ENCODE measurements at places on chromosomes 7 and 10.

DNA sequence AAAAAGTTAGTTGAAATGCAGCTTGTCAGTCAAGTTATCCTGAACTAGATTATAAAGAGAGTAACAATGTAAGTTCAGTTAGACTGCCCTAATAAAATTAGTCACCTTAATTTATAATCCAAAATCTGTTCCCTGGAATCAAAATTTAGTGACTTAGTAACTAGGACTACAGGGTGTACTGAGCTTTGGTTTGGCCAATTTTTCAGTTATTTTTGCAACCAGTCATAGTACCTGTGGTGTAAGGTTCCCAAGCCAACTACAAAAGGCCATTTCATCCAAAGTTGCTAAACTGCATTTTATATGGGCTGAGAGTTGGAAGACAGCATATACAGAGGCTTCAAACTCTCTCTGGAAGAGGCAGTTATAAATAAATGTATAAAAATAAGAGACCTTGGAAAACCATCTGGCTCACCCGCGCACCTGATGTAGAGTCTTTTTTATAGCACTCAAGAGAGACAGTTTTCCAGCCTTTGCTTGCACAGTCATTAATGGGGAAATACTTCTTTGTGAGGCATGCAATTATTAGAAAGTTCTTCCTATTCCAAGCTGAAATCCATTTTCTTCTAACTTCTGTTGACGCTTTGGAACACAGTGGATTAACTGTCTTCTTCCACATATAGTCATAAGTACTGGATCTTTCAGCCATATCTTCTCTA, 59.2 kb downstream of the PUS7 start:
- DNase-seq: no peak

- no peak for DNase-seq
These were observed 44.8 kb upstream of the FAM133B start for GRCh38 chr7:92634924-92635519.

DNA sequence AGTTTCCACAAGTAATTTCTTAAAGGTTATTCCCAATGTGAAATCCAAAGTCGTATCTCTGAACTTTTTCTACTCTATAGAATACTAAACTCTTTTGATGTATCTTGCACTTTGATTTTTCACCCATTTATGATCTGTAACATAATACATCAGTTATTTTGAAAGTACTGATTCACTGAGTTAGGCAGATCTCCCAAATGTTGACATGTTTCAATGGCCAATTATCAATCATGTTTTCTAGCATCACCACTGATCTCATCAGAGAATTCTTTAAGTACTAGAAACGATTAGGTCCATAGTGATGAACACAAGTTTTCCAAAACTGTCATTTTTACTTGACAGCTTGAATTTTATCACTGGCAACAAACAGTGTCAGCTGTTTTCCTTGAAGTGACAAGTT, 119.0 kb downstream of the ATE1 start:
- no peak for DNase-seq

- DNase-seq: no peak
These were observed 220.2 kb upstream of the STEAP1 start for GRCh38 chr7:89934101-89934500.

- no peak for DNase-seq
These were observed 108.4 kb upstream of the ZWINT start for GRCh38 chr10:56469482-56469881.

GRCh38 chr7:116232920-116233319, 22.6 kb downstream of the TES start:
- no peak for DNase-seq

DNA sequence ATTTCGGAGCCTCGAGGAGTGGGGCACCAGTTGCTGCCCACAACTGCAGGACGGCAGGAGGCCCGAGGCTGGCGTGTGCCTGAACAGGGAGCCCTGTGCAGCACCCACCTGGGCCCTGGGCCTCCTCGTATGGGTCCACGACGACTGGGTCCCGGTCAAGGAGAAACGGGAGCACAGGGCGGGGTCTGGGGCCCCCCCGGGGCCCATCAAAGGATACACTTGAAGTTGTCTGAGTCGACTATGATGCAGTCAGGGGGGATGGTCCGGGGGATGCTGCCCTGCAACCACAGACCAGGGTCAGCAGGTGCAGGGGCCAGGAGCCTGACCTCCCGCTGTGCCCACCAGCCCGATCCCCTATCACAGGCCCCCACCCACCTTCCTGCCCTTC, 28.5 kb upstream of the NKX6-2 start:
- no peak for DNase-seq

DNA sequence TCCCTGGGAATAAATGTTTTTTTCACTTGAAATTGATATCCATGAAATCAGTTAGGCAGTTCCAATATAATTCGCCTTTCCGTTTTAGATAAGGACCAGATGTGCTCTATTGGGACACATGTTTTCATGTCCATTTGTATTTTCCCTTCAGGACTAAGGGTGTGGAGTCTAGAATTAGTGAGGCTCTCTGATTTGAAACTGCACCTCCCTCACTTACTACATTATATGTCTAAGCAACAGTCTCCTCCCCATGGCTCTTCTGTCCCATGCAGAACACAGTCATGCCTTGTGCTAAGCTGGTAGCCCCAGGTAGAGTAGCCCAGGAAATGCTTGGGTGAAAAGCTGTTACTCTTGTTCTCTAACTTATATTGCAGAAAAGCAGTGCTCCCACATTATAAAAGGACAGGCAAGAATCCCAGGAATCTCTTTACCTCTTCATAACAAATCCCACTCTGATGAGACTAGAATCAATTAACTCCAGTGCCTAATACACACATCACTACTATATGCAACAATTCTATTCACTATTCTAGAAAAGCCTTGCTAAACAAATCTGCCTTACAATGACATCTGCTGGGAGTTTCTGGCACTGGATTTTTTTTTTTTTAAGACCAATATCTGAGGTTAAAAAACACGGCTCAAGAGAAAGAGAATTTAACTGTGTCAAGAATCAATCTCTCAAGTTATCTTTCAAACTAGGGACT, 293.9 kb downstream of the SNX13 start:
- DNase-seq: no peak

- no peak for DNase-seq
These were observed 28.2 kb upstream of the BMS1 start for GRCh38 chr10:42754155-42755027.

DNA sequence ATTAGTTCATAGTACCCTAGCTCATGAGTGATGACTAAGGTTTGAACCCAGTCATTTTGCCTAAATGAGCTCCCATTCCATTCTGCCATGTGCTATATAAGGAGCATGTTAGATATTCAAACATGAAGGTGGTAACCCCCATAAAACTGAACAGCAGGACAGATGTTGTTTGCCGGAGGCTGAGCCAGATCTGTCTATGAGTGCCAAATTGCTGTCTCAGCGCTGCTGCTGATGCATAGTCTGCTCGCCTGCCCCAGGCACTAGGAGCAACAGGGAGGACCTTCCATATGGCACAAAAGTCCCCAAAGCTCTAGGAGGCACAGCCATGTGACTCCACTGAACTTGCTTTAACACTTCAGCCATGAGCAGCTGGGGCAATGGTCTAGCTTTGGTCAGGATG, 466.0 kb upstream of the GHITM start:
- DNase-seq: no peak

All from esophagus muscularis mucosa (tissue), 4 donors.